ENCODE measurements at places on chromosomes 6 and 20.
A peak's percentile ranks its signal among the peaks of the same experiment; 100 is the strongest.

GRCh38 chr20:11676630-11677287 lies 240.9 kb upstream of the BTBD3 start:
- peak; percentile 88 for DNase-seq

DNA sequence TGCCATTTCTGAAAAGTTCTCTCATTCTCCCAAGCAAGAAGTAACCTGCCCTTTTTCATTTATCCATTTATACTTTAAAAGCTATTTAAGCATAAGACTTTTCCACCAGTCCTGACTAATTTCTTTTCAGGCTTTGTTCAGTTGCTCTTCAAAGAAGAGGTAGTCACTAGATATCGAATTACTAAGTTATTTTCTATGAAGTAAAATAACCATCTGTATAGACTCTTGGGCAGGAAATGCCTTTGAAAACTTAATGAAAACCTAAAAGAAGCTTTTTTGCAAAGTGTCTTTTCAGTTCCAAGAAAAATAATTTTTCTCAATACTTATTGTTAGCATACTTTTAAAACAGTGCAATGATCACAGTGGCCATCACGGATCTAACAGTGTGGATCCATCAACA lies 31.3 kb upstream of the LAMP5 start:
- no peak for DNase-seq

GRCh38 chr20:913306-913849 lies 2.8 kb downstream of the ANGPT4 start:
- no peak for DNase-seq

GRCh38 chr6:73657201-73657600 lies 3.4 kb upstream of the SLC17A5 start:
- DNase-seq: no peak

GRCh38 chr6:71745525-71745924 lies 140.8 kb upstream of the RIMS1 start:
- peak; percentile 4 for DNase-seq

- peak; percentile 68 for DNase-seq
Measured at GRCh38 chr6:7052443-7053011, 55.2 kb upstream of the RREB1 start.

All from brain (organoid and tissue), 16 donors.